Uterus (tissue), 4 donors: ENCODE measurements at places on chromosomes 16 and 17.

GRCh38 chr17:50768346-50768761 lies 1.0 kb upstream of the ANKRD40CL start:
- no peak for DNase-seq

GRCh38 chr17:13073018-13073417 lies 55.2 kb upstream of the ELAC2 start:
- no peak for DNase-seq

DNA sequence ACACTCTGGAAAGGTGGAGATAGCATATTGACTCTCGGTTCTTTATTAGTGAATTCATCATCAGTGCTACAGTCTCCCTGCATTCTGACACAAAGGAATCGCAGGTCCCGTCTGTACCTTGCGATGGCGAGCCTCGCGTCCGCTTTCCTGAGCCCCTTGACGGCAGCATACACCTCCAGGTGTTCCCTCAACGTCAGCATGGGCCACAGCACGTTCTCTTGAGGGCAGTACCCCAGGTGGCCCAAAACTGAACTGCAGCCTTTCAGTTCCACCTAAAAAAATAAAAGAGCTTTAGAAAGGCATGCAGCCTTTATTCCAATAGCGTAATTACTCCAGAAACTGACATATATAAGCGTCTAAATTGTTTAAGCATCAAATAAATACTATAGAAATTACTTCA lies 24.2 kb upstream of the ABCA9 start:
- DNase-seq = no peak

- no peak for DNase-seq
Observed at GRCh38 chr16:70416748-70417616, 21.9 kb downstream of the ST3GAL2 start.

GRCh38 chr17:2701996-2702741 lies 9.4 kb downstream of the CLUH start:
- peak; percentile 8 for DNase-seq

DNA sequence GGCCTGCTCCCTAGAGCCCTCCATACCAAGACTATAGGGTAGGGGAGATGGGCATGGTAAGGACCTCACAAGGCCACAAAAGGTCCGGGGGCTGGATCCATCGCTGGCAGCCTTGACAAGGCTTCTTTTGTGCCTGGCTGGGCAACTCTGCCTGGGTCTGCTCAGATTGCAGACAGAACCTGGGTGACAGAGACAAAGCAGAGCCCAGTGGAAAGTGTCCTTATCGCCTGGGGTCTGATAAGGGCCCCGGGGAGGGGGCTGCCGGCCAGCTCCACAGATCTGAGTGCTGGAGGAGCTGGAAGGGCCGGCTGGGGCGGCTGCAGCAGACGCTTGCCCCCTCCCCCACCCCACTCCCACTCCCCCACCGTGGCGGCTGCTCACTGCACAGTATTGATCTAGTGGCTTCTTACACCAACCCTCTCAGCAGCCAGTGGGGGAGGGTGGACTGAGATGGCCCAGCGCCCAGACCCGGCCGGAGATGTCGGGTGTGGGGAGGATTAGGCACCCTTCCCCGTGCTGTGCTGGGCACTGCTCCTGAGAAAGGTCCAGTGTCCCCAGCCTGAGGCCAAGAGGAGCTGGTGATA lies 7.2 kb downstream of the MMP15 start:
- no peak for DNase-seq

DNA sequence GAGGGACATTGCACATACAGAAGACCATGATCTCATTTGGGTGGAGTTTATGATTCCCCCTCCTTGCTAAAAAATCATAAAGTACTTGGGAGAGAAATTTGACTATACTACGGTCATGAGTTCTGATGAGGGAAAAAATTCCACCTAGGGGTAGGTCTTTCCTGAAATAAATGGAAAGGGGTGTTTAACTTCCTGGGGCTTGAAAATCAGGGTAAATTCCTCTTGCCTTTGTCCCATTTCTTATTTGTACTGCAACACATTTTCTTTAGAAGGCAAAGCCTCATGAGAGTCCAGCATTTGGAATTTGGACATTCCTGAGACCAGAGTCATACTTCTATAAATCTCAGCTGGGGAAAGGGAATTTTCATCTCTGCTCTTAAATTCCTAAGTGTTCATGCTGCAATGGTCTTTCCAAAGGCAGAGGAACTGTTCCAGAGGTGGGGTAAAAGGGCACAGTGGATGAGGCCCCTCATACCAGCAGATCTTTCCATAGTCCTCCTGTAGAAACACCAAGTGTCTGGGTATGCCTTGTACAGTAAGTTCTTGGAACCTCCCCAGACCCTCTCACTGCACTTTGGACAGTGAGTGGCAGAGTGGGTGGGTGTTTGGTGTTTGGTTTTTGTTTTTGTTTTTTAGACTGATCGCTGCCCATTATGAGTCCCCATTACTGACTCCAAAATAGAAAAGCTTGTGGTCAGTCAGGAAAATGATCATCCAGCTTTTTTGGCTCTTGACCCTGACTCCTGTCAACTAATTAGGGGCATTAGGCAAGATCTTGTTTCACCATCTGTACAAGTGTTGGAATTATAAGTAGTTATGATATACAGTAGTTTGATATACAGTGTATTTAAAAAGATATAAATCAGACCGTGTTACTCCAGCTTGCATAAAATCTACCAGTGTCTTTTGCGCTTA lies 6.0 kb downstream of the LYRM1 start:
- peak; percentile 54 for DNase-seq

DNA sequence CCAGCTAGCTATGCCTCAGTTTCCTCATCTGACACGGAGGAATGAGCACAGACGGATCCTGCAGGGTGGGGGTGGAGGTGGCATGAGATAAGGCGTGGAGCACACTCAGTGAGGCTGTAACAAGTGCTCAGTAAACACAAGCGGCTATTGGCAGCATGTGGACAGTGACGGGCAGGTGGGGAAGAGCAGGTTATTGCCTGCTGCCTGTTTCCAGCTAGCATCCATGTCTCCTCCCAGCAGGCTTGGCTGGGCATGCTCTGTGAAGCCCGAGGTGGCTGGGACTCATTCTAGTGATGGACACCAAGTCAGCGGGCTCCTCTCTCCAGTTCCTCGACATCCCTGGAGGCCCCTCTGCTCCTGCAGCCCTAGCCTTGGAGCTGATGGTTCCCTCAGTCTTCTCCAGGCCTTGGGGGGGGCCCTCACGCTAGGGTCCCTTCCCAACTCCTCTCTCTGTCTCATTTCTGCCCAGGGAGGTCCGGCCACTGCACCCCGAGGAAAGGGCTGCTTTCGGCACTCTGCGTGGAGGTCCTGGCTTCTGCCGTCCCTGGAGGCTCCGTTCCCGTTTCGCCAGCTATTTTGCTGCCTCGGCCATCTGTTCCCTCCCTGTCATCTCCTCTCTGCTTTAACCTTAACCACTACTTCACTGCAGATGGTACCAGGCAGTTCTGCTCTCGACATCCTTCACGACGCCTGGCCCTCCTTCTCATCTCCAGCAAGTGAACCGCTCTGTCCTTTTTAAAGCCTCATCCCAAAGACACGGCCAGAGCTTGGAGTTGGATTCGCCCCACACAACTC lies 6.2 kb downstream of the RTN4RL1 start:
- DNase-seq = no peak

GRCh38 chr16:14667347-14668266 lies 26.5 kb downstream of the PLA2G10 start:
- DNase-seq = no peak

GRCh38 chr17:5583426-5584382 lies 605 bp downstream of the NLRP1 start:
- peak; percentile 34 for DNase-seq

DNA sequence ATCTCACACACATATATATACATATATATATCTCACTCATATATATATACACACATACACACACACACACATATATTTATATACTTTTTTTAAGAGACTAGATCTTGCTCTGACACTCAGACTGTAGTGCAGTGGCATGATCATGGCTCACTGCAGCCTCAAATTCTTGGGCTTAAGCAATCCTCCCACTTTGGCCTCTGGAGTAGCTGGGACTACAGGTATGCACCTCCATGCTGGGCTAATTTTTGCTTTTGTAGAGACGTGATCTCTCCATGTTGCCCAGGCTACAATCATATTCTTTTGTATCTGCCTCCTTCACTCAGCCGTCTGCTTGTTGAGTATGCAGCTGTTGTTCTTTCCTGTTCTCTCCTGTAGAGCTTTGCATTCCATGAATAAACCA lies 60.6 kb downstream of the HS3ST3B1 start:
- no peak for DNase-seq

- DNase-seq = no peak
Observed at GRCh38 chr17:10130263-10130662, 68.1 kb downstream of the GAS7 start.
